ENCODE measurements at places on chromosomes 3 and 15. TPM values are rescaled to one million over a fixed set of nuclear protein-coding genes. Genes with fewer than 3 reads are reported as not detected.
A peak's percentile ranks its signal among the peaks of the same experiment; 100 is the strongest.

DNA sequence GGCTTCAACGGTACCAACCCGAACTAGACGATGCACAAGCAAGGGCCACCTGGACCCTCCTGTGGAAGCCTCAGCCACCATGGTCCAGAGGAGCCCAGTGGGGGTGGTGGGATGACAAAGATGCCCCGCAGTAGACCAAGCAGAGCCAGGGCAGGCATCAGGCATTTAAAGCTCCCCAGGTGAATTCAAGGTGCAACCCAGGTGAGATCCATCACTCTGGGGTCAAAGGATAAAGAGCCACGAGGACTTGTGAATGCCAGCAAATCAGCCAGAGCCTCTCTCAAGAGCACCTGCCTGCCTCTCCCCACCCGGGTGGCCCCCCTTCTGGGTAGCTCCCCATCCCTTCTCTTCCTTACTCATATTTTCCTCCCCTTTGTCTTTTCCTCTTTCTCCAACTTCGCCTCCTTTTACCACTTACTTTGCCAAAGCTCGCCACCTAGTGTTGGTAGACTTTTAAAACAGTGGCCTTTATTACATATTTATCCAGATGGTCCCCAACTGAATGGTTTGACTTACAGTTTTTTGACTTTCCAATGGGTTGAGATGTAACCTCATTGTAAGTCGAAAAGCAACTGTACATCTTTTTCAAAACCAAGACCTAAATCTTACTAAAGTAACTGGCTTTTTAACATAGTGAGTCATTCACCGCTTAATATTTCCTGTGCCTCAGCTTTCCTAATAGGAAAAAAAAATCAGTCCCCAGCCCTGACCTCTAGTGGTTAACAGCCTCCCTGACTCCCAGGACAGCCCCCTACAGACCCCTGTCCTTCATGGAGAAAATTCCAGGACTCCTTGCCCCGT, 18.8 kb downstream of the PLA2G4F start:
- DNase-seq, result no peak

- DNase-seq, result no peak
Observed at GRCh38 chr3:3023111-3023745, 86.9 kb downstream of the IL5RA start.

DNA sequence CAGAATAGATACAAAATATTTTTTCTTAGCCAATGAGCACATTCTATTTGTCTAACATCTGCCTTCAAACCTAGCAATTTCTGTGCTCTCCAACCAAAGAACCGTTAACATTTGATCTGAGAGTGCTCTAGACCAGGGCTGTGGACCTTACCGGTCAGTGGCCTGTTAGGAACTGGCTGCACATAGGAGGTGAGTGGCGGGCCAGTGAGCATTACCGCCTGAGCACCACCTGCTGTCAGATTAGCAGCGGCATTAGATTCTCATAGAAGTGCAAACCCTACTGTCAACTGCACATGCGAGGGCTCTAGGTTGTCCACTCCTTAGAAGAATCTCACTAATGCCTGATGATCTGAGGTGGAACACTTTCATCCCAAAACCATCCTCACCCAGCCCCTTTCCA, 131.7 kb downstream of the CADM2 start:
- no peak for DNase-seq

Gene GOLGA8K
- polyA plus RNA-seq, result 4.8 TPM

- DNase-seq, result no peak
Observed at GRCh38 chr3:126373682-126374601, 16.7 kb upstream of the KLF15 start.

Gene DNASE1L3
- polyA plus RNA-seq, result 0.59 TPM

Gene PLD1
- 39.0 TPM for polyA plus RNA-seq

GRCh38 chr15:68829068-68829467, 8.4 kb upstream of the ANP32A start:
- peak; percentile 46 for DNase-seq

Gene RASGRP1
- polyA plus RNA-seq, result 3.3 TPM

Gene FBXL2
- polyA plus RNA-seq, result 47.2 TPM

- DNase-seq, result no peak
Observed at GRCh38 chr3:71050538-71051258, 532.8 kb downstream of the FOXP1 start.

DNA sequence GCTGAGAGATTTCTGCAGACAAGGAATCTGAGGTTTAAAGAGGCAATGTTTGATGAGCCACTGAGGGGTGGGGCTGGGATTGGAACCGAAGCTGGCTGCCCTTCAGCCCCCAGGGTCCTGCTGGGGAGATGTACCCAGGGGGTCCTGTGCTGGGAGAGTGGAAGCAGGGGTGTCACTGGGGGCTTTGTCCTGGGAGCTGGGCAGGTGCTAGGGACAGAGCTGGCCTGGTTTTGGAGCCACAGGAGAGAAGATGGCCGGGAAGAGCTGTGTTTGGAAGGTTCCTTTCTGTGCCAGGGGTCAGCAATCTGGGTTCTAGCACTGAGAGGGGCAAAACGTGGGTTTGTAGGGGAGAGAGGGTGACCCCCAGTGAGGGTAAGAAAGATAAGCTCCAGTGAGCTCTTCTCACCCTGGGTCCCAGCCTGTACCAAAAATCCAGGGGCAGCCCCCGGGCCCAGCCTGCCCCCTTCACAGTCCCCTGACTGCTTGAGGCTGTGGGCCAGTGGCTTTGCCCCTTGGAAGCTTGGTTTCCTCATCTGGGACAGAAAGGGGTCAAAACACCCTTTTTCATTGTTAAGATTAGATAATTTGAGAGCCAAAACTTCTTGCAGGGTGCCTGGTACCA, 69.6 kb downstream of the SMAD3 start:
- no peak for DNase-seq

Gene TRH
- 23.6 TPM for polyA plus RNA-seq

DNA sequence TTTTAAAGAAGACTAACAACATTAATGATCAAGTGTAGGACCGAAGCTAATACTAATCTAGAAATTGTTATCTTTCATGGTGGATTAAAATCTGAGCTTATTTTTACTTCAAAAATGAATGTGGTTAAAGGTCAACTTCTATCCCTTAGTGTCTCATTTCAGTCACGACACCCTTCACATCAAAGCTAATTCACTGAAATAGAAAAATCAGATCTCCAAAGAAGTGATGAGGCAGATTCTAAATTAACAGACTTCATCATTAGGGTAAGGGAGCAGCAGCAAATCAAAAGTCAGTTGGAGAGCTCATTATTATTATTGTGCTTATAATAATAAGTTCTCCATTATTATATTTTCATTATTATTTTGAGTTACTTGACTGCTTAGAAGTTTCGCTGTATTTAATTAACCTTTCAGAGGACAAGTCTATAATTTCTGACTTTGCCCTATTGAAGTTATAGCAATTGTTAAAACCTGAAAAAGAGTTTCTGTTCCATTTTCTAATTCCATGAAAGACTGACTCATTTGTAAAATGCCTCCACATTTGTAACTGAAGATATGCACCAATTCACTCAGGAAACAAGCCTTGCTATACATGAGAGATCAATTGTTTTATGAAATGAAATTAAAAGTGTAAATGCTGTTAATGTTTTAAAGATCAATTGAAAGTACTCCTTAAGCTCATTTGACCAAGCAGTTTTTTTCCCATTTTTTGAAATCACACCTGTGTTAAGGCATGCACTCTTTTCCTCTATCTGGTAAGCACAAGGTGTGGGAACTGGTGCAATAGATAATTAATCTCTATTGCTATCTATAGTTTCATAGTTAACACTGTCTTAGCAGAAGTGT, 23.1 kb upstream of the CMC1 start:
- no peak for DNase-seq

DNA sequence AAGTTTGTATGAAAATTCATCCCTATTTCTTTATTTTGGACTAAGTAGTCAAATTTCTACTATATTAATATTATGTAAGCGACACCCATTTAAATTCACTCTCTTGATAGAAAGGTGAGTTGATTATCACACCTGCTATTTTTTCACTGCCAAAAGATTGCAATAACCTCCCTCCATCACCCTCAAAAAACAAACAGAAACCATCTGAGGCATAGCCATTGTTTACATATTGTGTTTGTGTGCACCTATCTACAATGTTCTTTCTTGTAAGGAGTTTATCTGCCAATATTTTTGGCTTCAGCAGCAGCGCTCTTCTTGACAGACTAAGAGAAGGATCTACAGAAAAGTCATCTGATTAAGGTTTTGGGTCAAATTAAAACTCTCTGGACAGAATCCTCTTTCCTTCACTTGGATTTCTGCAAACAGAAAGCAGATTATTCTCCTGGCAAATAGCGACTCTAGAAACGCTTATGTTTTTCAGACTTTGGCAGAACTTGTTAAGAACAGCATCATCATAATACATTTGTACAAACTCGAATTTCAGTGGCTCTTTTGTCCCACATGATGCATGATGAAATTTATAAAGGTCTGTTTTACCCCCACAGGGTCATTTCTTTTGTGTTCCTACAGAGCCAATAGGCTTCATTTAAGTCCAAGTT, 48.6 kb downstream of the KCNMB2 start:
- no peak for DNase-seq

Gene CELSR3
- 25.7 TPM for polyA plus RNA-seq

DNA sequence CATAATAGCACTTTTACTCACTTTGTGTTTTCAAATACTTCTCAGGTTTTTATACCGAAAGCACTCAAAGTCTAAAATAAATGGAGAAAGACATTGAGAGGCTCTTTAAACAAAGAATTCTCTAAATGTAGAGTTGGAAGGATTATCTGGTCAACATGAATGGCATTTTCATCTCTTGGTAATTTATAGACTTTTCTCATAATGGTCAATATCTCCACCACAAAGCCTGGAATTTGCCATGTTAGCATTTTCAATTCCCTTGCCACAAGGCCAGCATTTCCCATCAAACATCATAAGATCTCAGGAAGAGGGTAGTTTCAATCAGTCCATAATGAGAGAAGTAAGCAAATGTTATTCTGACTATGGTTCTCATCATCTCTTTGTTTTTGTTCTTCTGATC, 293.0 kb downstream of the CADM2 start:
- no peak for DNase-seq

- peak; percentile 65 for DNase-seq
Observed at GRCh38 chr15:95718441-95718840, 612.1 kb upstream of the NR2F2 start.

Gene IQCB1
- polyA plus RNA-seq, result 20.6 TPM

Gene MKRN2
- 32.1 TPM for polyA plus RNA-seq

GRCh38 chr3:30546934-30547333, 59.5 kb upstream of the TGFBR2 start:
- DNase-seq, result no peak

DNA sequence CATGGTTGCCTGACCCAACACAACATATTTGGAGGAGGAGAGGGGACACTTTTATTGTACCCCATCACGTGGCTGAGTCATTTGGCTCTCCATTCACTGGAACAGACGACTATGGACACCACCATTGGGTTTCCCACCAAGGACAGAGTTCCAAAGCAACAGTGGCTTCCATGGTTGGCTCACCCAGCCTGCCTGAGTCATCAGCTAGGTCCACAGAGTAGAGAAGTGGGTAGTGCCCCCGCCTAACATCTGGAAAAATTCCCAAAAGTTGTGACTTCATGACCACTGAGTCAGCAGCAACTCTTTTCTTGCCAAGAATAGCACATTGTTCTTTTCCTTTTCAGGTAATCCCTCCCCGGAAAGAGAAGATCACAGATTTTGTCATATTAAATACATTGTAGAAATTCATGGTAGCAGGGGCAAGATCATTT, 3.0 kb upstream of the PPP1R2 start:
- no peak for DNase-seq

Gene SKOR1
- 17.0 TPM for polyA plus RNA-seq

- DNase-seq, result no peak
Observed at GRCh38 chr3:190345878-190346277, 23.6 kb upstream of the CLDN1 start.

DNA sequence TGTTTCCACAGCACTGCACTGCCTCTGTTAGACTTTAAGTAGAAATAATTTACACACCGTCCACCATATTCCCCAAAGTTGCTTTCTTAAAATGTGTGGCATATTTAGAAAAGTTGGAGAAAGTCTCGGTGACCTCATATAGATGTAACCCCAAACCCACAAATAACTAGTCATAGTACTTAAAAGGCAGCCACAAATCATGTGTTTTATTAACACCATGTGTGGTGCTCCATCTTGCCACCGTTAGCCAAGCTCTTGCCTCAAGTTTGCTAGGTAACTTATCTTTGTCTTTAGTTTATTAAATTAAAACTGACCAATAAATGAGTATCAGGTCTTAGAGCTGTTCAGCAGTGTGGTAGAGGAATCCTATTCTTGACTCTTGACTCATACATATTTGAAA, 257.9 kb downstream of the UBE2E2 start:
- DNase-seq, result no peak

GRCh38 chr15:78454992-78455391, 17.0 kb downstream of the IREB2 start:
- no peak for DNase-seq

DNA sequence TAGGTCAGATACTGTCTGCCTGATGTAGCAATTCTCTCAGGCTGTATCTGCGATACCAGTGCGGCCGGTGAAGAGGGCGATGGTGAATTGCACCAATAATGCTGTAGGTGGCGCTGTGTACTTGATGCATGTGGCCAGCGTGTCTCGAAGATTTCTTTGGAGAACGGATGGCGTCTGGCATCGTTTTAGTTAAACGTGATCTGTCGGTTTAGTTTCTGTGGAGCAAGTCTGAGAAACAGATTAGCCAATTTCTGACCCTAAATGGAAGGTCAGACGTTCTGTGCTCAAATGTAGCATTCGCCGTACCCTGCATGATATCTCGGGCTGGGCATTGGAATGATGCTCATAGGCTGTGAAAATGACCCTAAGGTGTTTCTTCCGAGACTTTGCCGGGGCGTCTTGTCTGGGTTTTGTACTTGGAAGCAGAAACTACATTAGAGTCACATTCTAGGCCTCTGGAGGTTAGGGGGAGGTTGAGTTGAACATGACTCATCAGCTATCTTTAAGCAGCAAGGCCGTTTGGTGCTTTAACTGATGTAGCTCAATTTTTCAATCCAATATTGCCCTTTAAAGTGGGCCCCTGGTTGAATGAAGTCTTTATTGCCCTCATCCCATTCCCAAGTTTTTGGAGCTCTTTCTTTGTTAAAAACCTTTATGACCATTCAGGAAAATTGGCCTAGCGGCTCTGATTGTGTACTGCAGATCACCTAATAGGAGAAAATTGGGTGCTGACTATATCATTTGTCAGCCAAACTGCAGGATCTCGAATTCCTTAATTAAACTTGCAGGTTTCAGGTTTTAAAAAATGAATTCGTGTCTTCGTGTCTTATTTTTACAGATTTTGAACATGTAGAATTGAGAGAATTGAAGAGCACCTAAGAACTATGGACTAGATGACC, 80.0 kb downstream of the SQOR start:
- peak; percentile 97 for DNase-seq

DNA sequence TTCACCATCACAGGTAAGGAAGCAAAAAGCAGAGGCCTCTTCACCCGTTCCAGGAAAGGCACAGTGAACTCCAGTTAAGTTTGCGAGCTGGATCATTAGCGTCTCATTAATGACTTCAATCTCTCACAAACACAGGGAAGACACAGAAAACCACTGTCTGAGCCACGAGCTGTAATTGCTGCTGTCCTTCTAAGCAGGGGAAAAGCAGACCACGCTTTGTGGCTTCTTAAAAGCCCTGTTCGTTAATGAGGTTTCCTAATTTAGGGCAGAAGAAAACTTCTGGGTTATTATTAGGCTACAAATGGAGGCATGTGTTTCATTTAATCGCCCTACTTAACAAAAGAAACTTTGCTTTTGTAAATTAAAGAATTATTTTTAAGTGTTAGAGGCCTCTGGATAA, 50.6 kb upstream of the FAM174B start:
- DNase-seq, result no peak
